Epithelial cell of prostate (primary cell): ENCODE measurements at places on chromosomes 16 and 17.

GRCh38 chr16:54073356-54073755, 213.2 kb downstream of the IRX3 start:
- DNase-seq, result no peak

DNA sequence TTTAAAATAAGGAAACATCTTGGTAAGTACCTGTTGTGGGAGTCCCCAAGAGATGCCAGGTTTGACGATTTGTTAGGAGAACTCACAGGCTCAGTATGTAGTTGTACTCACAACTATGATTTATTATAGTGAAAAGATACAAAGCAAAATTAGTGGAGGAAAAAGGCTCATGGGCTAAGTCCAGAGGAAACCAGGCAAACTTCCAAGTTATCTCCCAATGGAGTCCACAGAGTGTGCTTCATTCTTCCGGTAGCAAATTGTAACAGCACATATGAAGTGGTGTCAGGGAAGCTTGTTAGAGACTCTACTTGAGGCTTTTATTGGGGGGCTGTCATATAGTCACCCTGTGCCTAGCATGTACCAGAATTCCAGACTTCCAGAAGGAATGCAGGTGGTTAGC, 2.3 kb downstream of the DDX19A start:
- no peak for DNase-seq

GRCh38 chr17:49741009-49741691, 22.8 kb downstream of the FAM117A start:
- no peak for DNase-seq

GRCh38 chr16:4019371-4019791, 96.9 kb downstream of the ADCY9 start:
- no peak for DNase-seq

GRCh38 chr17:51601622-51602261, 341.4 kb downstream of the UTP18 start:
- no peak for DNase-seq
